Non-pigmented ciliary epithelial cell (primary cell): ENCODE measurements at places on chromosomes 5 and 9.
A peak's percentile ranks its signal among the peaks of the same experiment; 100 is the strongest.

DNA sequence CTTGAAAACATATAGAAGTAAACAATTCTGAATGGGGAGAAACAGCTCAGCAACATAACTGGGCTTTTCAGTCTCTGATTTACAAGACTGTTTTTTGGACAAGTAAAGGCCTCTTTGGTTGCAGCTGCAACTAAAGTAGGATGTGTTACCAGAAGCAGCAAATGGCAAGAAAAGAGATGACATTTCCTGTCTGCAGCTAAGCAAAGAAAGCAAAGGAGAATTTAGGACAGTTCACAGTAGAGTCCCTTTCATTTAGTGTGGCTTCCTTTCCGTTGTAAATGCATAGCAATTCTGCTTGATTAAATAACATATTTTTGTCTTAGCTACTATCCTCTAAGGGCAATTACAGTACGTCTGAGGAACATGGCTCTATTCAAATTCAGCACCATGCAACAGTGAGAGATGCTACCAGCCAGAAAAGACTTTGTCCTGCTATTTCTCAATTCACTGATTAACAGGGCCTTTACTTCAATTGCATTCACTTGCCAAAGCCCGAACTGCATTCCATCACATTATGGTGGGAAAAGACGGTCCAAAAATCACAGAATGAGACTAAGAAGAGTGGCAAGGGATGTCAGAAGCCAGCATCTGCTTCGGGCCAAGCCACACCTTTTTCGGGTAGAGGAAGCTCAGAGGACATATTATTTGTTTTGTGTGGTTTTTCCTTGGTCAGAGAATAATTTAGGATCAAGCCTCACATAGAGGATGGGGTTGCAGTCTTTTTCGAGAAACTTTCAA lies 107.7 kb downstream of the SEMA6A start:
- no peak for DNase-seq

GRCh38 chr9:106400950-106401349 lies 462.0 kb upstream of the ZNF462 start:
- no peak for DNase-seq

DNA sequence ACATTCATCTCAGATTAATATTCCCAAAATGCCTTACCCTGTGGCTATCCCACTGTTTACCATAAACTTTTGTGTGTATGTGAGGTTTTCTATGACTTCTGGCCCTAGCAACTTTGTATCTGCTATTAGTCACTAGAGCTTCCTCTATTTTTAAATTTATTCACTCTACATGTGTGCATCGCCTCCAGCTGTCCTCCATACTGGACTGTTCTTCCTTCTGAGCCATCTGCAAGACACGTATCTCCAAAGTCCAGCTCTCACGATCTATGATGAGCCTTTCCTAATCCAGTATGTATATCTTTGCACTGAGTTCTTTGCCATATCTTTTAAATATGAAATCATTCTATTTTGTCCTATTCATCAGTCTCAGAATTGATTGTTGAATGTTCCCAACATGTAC lies 1.7 kb upstream of the GNG10 start:
- no peak for DNase-seq

GRCh38 chr5:36887532-36887931 lies 11.0 kb downstream of the NIPBL start:
- no peak for DNase-seq

GRCh38 chr5:9513827-9514226 lies 32.0 kb downstream of the SEMA5A start:
- no peak for DNase-seq

DNA sequence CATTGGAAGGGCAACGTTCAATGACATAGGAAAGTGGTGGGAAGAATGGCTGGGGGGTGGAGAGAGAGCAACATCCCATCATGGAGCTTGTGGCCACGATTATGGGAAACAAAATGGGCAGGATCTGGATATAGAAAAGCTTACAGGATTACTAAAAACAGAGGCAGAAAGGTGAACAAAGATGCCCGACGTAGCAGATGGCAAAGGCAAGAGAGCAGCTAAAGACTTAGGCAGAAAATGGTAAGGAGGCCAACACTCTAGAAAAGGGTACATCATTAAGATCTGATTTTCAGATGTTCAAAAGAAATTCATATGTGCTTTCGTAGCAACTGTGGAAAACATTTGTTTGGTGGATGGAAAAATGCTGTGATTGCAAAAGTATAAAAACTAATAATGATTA lies 102.5 kb downstream of the OTULIN start:
- no peak for DNase-seq

GRCh38 chr5:18216016-18216415 lies 581.8 kb downstream of the TAF11L14 start:
- no peak for DNase-seq

DNA sequence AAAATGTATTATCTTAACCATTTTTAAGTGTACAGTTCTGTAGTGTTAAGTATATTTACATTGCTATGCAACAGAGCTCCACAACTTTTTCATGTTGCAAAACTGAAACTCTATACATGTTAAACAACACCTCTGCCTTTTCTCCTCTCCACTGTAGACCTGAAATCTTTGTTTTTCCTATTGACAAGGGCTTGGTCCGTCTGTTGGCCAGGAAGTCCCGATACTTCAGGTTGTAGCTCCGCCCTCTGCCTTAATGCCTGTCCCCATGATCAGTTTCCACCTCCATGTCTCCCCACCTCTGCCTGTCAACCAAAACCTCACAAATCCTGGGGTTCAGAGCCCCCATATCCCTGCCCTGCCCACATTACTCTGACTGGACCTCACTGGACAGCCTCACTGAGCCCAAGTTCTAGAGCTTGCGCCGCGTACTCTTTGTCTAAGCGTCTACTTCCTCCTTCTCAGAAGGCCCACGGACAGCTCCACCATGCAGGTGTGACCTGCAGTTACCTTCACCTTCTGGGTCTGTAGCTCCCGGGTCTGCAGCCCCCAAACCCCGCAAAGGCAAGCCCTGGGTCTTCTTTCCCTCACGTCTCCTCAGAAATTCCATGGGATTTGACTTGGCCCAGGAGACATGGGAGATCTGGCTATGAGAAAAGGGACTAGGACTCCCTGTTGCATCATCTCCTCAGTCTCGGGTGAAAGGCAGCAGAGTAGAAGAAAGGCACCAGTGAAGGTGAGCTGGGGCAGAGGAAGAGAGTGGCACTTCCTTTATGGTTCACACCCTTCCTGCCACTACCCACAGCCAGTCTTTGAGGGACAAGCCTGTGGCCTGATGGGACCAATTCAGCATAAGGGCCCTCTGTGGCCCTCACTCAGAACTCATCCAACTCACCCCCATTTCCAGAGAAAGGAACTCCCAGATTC lies 8.0 kb downstream of the GLIPR2 start:
- DNase-seq: no peak

GRCh38 chr5:148960070-148960769 lies 102.6 kb downstream of the SH3TC2 start:
- DNase-seq: no peak

DNA sequence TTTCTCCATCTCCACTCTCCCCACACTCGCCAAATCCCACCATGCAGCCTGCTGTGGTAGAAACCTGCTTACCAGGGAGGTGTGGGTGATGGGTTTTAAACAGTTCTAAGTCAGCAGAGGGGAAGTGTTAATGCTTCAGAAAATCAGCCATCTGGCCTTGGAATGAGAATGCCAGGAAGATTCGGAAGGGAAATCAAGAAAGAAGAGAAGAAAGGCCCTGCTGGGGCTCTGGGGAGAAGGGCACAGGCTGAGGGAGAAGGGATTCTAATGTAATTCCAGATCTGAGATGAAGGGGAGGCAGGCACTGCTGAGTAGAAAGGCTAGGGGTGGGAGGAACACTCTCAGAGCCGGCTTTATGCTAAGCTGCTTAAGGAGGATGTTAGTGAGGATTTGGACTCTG lies 434.7 kb upstream of the DMAC1 start:
- no peak for DNase-seq

DNA sequence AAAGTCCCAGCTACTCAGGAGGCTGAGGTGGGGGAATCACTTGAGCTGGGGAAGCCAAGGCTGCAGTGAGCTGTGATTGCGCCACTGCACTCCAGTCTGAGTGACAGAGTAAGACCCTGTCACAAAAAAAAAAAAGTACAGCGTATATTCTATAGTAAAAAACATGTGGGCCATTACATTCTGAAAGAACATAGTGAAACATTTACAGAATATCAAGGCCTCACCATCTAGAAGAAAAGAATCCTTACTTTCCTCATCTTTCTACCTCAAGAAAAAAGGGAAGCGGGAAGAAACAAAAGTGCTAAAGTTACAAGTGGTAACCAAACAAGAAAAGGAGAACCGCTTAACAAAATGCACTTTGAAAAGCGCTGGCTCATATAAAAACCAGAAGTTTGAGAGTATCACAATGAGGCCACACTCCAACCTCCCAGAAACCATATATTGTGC lies 5.7 kb upstream of the SYK start:
- no peak for DNase-seq

DNA sequence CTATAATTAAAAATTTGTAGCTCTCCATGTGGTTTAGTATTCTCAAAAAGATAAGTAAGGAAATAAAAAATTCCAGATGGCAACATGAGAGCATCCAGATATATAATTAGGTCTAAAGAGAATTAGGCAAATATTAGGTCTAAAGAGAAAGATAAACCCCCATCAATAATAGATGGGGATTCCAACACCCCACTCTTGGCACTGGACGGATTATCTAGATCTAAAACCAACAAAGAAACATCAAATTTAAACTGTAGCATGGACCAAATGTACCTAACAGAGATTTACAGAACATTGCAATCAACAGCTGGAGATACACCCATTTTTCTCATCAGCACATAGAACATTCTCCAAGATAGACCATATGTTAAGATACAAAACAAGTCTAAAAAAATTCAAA lies 31.6 kb downstream of the RGMB start:
- no peak for DNase-seq

DNA sequence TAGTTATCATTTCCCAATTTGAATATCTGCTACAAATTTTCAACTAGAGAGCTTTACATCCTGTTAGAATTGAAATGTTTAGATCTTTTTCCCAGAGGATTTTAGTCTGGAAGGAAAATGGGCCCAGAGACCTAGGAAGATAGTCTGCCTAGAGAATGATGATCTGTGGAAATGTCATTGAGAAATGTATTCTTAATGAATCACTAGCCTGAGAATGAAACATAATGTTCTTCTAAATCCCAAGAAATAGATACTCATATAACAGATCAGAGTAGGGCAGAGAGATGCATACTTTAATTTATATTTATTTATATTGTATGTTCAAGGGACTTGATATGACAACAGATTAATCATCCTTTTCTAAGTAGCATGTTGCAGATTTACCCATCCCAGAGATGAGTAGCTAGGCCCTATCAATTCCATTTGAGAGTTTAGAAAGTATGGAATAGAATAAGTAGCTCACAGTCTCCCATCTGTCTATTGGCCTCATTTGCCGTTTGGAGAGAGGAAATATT lies 25.1 kb upstream of the SLC44A1 start:
- DNase-seq: no peak

DNA sequence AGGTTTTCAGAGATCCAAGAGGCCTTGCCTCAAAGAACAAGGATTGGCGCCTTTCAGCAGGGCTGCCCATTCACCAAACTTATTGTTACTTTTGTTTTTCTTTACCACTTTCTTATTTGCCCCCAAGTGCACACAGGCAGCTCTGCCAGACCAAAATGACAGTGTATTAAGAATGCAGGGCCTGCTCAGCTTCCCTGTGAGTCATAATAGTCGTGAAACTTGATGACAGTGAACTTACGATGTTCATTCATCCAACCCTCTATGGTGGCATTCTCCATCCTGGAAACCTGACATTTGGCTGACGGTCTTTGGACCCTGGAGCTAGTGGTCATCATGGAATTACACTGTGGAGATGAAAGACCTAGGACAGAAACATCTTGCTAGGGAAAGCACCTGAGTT lies 44.3 kb downstream of the UBE2QL1 start:
- no peak for DNase-seq

DNA sequence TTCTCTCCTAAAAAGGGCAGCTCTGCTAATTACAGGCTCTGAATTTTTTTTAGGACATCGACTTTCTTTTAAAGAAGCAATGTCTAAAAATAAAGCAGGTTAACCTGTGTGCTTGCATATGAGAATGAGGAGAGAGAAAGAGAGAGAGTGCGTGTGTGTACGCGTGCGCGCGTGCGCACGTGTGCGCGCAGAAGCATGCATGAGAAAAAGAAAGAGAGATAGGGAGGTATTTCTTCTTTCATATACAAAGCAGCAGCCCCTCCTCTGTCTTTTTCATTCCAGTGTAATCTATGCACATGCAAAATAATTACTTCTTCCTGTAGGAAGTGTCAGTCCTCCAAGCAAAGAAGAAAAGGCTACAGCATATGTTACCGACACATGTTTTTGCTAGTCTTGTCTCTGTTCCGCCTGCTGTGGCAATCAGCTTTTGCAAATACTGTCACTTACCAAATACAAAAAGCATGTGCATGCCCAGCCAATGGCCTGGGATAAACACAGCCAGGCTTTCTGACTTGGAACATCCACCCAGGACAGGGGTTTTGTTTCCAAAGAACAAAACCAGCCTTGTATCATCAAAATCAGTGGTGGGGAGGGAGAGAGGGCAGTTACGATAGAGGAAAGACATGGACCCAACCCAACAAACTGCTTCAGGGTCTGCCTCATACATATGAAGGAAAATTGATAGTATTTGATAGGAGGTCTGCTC lies 252.3 kb upstream of the SLC24A2 start:
- DNase-seq: no peak

- no peak for DNase-seq
These were observed 17.9 kb upstream of the RPS23 start for GRCh38 chr5:82295959-82296531.

DNA sequence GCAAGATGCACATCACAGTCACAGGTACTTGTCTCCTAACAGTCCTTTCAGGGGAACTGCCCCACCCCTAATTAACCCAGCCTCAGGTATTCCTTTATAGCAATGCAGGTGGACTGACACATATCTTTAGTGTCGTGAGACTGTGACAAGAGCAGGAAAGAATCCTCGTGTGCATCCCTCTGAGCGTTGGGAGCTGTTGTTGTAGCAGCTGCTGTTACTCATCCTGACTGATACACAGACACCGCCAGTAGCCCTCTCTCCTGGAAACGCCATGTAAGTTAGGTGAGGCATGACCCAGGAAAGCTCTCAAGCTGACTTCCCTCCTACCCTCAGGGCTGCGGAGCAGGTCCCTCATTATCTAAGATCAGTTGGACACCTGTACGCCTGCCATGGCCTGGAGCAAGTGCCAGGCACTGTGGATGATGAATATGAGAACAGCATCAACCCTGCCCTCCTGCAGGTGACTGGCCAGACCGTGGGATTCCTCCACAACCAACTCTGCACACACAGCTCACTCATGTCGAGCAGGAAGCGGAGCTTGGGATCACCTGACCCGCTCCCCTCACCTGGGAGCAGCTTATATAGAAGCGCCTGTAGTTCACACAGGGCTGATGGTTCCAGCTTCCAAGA lies 10.2 kb upstream of the LCN15 start:
- no peak for DNase-seq

- no peak for DNase-seq
These were observed 18.1 kb upstream of the MACROH2A1 start for GRCh38 chr5:135417083-135417482.

DNA sequence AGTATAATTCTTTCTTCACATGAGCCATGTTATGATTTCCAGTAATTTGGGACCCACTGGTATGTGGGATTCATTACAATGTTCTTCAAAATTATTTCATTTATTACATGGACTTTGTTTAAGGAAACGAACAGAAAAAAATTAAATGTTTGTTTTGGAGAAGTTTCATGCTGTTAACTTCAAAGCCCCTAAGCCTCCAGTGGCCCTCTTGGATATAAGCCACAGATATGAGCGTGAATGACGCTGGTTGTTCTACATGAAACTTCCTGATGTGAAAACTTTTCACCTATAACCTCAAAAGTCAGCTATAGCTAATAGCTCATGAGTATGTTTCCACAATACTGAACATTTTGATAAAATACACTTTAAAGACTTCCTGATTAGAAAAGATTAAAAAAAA lies 334.2 kb downstream of the PDE4D start:
- DNase-seq: no peak

GRCh38 chr5:81247441-81247972 lies 14.4 kb downstream of the CKMT2 start:
- peak; percentile 54 for DNase-seq
